ENCODE measurements at places on chromosomes 4 and X.

GRCh38 chr4:5142726-5143125, 91.4 kb downstream of the STK32B start:
- DNase-seq = peak; percentile 58

GRCh38 chrX:48558271-48558670, 16.0 kb upstream of the RBM3 start:
- DNase-seq = no peak

DNA sequence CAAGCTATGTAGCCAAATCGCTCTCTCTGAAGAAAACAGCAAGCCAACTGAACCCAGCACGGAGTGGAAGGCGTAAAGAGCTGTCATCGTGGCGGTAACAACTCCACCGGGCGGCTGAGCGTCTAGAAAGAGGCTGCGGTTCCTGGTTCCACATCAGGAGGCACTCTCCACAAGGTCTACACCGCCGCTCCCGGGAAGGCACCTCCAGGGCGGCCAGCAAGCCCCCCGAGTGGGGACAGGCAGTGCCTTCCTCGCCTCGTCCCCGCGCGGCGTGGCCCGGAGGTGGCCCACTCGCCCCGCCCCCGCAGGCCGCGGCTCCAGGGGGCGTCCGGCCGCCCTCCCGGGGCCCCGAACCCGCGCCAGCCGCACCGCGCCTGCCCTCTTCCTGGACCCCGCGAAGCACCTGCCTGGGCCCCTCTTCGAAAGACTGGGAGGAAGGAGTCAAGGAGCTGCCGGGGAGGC, 755 bp downstream of the KLHL8 start:
- peak; percentile 69 for DNase-seq

- no peak for DNase-seq
These were observed 124.2 kb downstream of the CAMK2D start for GRCh38 chr4:113637363-113637762.

DNA sequence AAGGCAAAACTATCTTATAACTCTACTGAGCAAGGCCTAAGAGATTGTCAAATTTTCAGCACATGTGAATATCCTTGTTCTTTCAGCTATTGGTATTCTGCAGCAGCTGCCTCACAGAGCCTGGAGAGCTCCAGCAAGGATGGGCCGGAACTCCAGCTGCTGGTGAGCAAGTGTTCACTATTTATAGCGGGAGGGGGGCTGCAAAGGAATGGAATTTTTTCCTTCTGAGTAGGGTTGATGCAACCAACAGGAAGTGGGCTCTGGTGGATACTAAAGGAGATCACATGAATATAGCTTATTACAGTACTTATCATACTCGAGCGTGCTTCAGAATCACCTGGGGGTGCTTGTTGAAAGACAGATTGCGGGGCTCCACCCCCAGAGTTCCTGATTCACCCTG, 20.2 kb upstream of the SETD7 start:
- DNase-seq = peak; percentile 86

Data from muscle of leg (tissue), 16 donors.